ENCODE measurements at places on chromosomes 12 and 14.

- DNase-seq, result no peak
Observed at GRCh38 chr14:43595096-43595772, 911.8 kb downstream of the FSCB start.

DNA sequence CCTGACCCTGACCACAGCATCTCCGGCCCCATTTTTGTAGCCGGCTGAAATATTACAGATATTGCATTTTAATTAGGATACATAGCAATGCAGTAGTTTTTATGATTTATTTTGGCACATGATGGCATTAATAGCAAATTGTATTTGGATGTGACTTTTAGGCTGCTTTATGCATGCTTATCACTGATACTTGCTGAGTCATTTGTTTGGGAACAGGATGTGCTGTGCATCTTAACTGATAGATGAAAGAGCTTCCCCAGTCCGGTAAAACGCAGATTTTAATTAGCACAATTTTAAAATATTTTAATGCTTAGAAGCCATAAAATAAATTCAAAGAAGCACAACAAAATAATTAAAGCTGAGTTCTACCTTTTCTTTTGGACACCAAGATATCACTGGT, 90.7 kb downstream of the OTOGL start:
- DNase-seq, result no peak

- DNase-seq, result no peak
Observed at GRCh38 chr12:100687686-100688085, 106.9 kb upstream of the ANO4 start.

DNA sequence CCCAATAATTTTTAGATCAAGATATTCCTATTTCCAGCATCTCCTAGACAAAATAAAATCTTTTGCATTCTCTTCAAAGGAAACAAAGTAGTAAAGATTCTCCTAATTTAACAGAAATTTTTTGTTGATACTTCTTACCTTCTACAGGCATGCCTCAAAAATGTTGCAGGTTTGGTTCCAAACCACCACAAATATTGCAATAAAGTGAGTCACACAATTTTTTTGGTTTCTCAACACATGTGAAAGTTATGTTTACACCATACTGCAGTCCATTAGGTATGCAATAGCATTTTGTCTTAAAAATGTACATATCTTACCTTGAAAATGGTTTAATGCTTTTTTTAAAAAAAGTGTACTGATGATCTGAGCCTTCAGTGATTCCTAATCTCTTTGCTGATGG, 65.6 kb upstream of the USP15 start:
- no peak for DNase-seq

DNA sequence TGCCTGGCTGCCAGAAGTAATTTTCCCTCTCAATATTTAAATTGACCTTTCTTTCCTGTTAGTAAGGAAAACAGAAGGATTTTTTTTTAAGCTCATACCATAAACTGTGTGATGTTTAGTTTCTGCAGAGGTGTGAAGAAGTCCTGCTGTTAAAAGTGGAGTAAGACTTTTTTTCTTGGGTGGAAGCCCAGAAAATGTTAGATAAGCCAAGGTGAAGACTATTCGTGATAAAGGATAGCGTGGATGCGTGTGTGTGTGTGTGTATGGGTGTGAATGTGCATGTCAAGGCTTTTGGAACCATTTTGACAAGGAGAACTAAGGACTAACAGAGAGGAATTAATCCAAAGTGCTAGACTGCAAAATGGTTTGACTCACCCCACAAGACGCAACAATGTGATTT, 152.9 kb upstream of the SEL1L start:
- no peak for DNase-seq

DNA sequence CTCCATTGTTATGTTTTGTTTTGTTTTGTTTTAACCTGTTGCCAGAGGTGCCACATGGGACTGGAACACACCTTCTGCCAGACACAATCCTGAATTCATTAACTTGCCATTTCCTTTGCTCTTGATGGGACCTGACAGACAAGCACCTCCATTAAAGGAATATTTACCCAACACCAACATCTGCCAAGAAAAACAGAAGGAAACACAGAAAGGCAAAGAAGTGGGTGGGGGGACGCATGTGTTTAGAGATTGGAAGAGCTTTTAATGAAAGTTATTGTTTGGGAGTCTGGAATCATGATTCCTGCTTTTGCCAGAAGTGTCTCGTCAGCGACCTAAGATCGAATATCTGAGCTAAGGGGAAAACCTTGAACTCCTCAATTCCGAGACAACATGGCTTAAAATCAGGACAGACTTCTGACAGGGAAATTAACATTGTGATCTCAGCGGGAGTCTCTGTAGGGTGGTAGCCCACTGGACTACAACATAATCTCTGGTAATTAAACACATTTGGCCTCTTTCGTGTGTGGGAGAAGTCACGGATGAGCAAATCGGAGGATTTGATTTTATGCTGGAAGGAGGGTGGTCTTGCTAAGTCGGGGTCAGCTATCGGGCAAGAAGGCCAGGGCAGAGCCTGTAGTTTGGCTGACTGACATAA, 210.4 kb upstream of the FAR2 start:
- no peak for DNase-seq

GRCh38 chr12:78040111-78040510, 209.4 kb downstream of the NAV3 start:
- DNase-seq, result no peak

- DNase-seq, result no peak
Observed at GRCh38 chr14:104800015-104800770, 708 bp upstream of the ZBTB42 start.

DNA sequence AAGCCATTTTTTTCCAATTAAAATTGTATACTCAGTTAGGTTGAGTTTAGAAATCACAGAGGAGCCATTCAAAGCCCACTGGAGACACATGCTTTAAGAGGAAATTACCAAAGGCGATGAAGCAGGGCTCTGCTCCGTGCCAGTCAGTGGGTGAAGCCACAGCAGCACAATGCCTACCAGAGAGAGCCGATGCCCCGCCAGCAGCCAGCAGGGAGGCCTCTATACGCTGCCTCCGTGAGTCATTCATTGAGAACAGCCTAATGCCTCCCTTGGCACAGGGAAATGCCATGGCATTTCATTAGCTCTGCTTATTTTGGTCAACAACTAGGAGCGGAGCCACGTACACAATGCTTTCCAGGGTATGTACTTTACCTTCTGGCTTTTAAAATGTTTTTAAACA, 197.8 kb upstream of the FRMD6 start:
- DNase-seq, result no peak

GRCh38 chr14:73283608-73284379, 46.5 kb downstream of the PAPLN start:
- DNase-seq, result no peak

Data from SHP77 (cell line).